ENCODE measurements at places on chromosomes 5 and 9.

- DNase-seq: no peak
Measured at GRCh38 chr5:168693297-168693696, 114.1 kb upstream of the PANK3 start.

- no peak for DNase-seq
Measured at GRCh38 chr9:97388721-97389238, 23.1 kb upstream of the TDRD7 start.

GRCh38 chr5:176371621-176372539, 6.6 kb downstream of the ARL10 start:
- DNase-seq: no peak

DNA sequence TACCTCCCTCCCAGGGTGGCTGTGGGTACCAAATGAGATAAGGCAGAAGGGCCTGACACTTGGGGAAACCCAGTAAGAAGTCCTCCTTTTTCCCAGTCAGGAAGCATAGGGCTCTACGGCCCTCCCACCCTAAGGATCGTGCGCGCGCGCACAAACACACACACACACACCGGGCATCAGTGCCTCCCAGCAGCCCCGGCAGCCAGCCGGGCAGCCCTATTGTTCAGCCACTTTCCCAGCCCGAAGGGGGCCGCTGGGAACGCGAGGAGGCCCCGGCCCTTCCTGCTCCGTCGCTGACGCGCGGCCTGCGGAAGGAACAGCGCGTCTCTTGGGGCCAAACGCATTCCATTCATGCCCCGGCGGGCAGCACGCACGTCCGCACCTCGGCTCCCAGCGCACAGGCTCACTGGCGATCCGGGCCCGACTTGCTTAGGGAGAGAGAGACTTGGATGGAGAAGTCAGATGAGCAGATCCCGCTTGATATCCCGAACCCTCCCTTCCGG, 22.6 kb downstream of the DUSP1 start:
- DNase-seq: no peak

DNA sequence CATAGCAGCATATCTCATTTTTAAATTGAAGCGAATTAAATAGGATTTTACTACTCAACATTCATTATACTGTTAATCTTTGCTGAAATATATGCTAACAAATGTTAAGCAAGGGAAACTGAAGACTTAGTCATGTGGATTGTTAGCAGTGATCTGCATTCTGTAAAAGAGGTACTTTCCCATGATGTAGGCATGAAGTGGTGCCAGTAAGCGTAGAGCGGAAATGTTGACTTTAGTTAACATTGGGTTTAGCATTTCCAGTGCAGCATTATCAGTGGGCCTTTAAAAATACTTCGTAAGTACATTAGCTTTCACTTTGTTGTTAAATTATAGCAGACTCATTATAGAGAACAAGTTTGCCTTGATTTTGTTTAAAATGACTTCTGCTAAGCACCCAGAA, 130.3 kb downstream of the CDC42SE2 start:
- DNase-seq: no peak

GRCh38 chr9:96721303-96721702, 56.6 kb downstream of the ZNF510 start:
- no peak for DNase-seq

- DNase-seq: no peak
Measured at GRCh38 chr9:93686880-93687236, 110.5 kb downstream of the PHF2 start.

- no peak for DNase-seq
Measured at GRCh38 chr9:115635680-115636383, 517.8 kb upstream of the PAPPA start.

DNA sequence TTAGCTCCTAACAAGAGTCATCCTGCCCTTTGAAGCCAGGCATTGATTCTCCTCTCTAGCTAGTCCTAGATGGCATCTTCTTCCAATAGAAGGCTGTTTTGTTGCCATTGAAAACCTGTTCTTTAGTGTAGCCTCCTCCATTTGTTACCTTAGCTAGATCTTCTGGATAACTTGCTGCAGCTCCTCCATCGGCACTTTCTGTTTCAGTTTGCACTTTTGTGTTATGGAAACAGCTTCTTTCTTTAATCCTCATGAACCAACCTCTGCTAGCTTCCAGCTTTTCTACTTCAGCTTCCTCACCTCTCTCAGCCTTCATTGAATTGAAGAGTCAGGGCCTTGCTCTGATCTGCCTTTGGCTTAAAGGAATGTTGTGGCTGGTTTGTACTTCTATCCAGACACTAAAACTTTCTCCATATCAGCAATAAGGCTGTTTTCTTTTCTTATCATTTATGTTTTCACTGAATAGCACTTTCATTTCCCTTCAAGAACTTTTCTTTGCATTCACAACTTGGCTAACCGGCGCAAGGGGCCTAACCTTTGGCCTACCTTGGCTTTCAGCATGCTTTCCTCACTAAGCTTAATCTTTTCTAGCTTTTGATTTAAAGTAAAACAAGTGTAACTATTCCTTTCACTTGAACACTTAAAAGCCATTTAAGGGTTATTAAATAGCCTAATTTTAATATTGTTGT, 166.5 kb upstream of the SLC12A2 start:
- no peak for DNase-seq

- peak; percentile 57 for DNase-seq
Measured at GRCh38 chr5:93163010-93163663, 417.9 kb downstream of the NR2F1-AS1 start.

DNA sequence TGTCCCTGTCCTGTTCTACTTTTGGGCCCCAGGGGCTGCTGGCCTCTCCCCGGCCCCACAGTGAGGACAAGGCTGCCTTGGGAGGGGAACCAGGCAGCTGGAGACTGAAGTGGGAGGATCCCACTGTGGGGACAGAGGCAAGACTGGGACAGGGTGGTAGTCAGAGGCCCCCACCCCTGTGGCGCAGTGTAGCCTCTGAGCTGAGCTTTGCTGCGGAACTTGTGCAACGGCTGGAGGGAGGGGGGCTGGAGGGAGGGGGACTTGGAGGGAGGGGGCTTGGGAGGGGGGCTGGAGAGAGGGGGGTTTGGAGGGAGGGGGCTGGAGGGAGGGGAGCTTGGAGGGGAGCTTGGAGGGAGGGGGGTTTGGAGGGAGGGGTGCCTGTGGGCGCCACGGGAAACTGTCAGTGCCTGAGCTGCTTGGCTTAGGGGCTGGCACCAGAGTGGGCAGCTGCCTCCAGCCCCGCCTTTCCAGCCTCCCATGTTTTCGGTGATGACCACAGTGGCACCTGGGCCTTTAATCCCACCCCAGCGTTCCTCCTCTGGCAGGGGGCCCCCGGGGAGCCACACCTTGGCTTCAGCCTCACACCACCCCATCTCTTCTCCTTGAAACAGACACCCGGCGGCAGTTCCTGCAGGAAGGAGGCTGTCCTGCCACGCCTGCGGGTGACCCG, 2.3 kb upstream of the FUT7 start:
- no peak for DNase-seq

- no peak for DNase-seq
Measured at GRCh38 chr5:139193928-139194327, 4.2 kb downstream of the SIL1 start.

DNA sequence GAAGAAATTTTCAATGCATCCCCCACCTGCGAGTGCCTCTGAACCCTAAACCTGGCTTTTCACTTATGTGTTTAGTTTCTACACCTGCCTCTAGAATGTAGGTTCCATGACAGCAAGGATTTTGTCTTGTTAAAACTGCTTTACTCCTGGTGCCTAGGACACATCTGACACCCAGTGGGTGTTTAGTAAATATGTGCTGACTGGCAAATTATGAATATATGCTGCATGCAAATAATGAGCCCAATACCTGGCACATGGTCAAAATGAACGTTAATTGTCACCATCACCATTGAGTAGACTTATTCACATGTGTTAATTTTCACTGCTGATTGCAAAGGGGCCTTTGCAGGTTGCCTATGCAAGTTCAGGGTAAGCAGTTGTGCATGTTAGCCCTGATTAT, 249.9 kb upstream of the WWC1 start:
- DNase-seq: no peak

Measured in AG20443 (cell line).